Mesenteric fat pad (tissue), 1 donor: ENCODE measurements at places on chromosomes 3 and 15.

DNA sequence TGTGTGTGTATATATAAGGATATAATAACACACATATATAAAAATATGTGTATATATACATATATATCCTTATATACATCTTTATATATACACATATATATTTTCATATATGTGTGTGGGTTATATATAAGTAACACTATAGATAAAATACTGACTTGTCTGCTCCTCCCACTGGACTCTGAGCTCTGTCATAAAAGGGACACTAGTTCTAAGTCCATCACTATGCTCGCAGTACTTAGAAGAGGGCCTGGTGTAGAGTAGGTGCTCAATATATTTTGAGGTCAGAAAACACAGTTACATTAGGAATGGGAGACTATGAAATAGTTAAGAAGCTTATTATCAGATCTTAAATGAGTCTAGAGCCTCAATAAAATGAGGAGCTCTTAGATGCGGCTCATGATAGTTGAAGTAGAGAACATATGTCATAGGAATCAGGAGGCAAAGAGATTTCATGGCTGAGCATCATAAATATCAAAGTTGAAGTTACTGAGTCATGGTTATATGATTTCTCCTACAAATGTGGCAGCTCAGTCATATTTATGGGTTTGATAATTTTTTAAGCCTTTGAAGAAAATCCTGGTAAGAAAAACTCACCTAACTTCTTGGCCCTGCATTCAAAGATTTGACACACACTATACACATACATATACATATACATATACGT lies 371.2 kb upstream of the THBS1 start:
- DNase-seq = no peak

GRCh38 chr3:138803006-138803653 lies 31.6 kb downstream of the PIK3CB start:
- DNase-seq = no peak

DNA sequence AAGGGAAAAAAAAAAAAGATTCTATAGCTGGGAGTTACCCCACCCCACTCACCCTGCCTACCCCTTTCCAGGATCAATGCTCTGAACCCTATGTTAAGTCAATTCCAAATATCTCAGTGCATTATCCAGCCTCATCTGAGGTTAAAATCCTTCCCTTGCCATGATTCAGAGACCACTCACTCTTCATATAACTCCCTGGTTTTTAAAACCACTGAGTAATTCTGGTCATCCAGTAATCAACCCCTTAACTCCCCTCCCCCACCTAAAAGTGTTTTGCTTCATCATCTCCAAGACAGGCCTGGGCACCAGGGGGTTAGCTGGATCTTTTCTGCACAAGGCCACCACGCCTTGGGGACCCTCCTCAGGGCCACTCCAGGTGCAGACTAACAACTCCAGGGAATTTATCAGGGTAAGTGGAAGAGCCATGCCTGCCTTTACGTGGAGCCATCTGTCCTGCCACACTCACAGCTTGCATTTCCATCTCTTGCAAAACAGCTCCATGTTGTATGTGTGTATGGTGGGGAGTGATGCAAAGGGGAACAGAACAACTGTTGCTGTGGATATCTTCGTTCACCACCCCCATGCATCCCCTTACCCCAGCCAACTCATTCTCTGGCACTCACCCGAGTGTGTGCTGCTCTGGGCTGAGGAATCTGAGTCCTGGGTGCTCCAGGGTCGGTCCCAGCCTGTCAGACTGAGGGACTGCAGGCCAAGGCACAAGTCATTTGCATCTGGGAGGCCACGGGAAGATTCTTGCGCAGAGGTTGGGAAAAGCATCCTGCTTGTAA lies 30.7 kb upstream of the RPS17 start:
- no peak for DNase-seq

- DNase-seq = no peak
These were observed 4.1 kb upstream of the COX17 start for GRCh38 chr3:119681279-119681678.

DNA sequence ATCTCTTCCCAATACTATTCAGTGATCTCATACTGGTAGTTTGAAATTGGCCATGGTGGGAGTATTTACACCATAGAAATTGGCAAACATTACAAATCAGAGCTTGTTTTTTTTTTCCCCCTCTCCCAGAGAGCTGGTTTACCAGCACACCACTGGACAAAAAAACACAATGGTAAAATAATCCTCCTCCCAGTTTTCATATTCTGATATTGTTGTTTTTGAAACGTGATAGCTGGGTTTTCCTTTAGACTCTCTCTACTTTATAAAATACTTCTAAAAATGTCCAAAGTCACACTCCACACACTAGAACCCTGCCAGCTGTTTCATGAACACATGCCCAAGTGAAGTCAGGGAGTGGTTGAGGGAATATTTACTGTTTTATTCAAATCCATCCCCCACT lies 187.5 kb downstream of the DTWD1 start:
- DNase-seq = no peak

GRCh38 chr3:78497021-78497420 lies 1270.8 kb downstream of the ROBO1 start:
- DNase-seq = no peak

GRCh38 chr3:5072100-5072816 lies 49.8 kb upstream of the ARL8B start:
- DNase-seq = no peak

DNA sequence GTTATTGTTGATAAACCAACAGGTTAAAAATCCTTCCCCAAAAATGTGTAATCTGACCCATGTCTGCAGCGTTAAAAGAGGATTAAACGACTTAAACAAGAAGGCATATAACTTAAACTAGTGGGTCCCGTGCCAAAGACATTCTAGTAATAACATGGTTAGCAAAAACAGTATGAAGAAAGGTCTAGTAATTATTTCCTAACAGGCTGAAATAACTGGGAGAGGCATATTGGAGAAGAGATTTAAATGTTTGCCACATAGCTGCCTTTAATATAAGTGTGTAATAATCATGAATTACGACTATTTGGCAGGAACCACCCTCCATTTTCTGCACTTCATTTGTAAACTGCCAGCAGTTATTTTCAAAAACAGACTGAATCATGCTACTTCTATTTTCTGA lies 67.7 kb upstream of the CSPG5 start:
- DNase-seq = no peak

- DNase-seq = no peak
These were observed 3.7 kb downstream of the ZNF280D start for GRCh38 chr15:56729561-56729960.

DNA sequence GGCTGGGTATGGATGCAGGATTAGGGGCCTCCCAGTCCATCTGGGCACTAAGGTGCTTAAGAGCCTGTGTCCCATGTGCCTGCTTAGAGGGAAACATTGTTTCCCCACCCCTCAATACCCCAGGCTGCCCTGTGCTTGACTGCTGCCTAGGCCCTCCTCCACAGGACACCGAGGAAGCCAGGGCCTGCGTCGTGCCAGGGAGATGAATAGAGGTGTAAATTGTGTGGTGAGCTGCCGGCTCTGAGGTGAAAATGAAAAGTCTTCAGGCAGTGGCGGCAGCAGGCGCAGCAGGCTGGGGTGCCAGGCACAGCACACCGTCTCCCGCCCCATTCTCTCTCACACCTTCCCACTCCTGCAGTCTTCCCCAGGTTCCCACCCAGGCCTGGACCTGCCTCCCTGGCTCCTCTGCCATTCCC lies 13.9 kb upstream of the GRM2 start:
- DNase-seq = no peak

DNA sequence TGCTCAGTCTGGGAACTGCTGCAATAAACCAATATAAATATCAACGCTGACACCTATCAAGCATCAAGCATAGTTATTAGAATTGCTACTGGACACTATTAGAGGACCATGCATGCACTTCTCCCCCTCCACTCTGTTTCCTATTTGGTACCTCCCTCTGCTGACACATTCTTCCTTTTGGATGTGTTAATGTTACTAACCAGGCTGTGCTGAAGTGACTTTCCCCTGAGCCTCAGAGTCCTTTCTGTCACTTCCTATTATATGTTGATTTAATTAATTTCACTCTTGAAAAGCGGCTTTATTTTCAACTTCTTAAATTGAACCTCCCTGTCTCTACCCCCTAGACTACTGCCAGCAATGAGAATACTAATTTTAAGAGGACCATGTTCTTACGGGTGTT lies 379.1 kb downstream of the MCTP2 start:
- no peak for DNase-seq

GRCh38 chr3:60431599-60431958 lies 819.7 kb downstream of the FHIT start:
- DNase-seq = no peak

DNA sequence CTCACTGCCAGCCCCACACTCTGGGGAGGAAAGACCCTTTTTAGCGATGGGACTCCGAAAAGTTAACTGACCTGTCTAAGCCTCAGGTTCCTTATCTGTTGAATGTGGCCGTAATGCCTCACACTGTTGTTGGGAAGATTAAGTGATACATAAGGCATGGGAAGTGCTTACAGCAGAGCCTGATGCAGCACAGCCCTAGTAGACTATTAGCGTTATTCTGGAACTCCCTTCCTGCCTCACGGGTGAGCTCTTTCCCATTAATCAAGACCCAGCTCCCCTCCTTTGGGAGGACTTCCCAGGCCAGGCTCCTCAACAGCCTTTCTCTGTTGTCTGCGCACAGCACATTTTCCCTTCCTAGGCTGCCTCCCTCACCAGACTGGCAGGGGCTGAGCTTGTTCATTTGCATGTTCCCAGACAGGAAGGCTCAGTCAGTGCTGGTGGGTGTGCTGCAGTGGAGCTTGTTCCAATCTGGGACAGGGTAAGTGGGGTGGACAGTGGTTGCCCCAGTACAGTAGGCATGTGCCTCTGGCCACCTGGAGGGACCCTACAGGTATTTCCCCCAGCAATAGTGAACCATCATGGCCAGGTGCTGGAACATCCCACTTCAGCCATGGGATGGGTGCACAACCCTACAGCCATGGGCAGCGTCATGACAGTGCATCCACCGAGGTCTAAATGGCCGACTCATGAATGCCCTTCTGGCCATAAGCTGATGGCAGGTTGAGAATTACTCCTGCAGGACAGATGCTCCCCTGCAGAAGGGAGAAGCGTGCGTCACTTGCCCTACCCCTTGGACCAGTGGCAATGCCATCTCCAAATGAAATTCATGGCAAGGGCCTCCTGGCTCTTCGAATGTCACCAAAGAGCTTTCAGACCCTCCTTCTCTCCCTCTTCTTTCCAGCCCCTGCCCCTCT lies 5.8 kb upstream of the PSTPIP1 start:
- DNase-seq = peak; percentile 60

- no peak for DNase-seq
These were observed 290.4 kb upstream of the STT3B start for GRCh38 chr3:31242026-31242960.

- no peak for DNase-seq
These were observed 43.1 kb downstream of the BHLHE40 start for GRCh38 chr3:5022187-5022965.

DNA sequence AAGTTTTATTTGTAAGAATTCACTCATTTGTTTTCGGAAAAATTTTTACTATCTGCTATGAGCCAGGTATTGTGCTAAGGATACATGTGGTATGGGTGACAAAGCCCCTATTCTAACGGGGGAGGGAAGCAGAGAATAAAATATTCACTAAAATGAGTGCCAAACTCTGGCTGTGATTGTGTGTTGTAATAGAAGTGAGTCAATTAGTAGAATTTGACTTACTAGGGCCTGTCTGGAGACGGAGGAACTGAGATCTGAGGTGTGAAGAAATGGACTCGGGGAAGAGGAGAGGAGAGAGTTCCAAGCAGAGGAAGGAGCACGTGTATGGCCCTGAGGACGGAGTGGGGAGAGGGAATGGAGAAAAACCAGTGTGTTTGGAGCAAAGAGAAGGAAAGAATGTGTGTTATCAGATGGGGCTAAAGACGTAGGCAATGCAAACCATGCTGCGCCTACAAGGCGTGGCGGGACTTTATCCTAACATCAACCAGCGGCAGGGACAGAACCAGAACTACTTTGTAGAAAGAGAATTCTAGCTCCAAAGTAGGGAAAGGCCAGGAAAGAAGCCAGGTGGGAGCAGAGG lies 89.1 kb downstream of the OSBPL10 start:
- no peak for DNase-seq

DNA sequence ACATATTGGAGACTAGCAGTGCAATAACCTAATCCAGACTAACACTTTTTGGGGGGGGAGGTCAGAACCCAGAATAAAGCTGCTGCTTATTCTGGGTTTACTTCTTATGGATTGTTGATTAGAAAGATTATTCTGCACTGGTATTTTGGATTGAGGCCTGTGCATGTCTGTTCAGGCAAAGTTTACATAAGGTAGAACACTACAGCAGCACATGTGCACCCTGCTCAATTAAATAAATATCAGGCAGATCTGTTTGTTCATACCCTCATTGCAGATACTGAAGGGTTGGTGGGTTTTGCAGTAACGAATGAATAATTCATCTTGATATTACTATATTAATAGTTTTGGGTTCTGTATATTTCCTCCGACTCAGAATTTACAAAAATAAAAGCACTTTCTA lies 19.1 kb downstream of the ARIH1 start:
- DNase-seq = no peak

DNA sequence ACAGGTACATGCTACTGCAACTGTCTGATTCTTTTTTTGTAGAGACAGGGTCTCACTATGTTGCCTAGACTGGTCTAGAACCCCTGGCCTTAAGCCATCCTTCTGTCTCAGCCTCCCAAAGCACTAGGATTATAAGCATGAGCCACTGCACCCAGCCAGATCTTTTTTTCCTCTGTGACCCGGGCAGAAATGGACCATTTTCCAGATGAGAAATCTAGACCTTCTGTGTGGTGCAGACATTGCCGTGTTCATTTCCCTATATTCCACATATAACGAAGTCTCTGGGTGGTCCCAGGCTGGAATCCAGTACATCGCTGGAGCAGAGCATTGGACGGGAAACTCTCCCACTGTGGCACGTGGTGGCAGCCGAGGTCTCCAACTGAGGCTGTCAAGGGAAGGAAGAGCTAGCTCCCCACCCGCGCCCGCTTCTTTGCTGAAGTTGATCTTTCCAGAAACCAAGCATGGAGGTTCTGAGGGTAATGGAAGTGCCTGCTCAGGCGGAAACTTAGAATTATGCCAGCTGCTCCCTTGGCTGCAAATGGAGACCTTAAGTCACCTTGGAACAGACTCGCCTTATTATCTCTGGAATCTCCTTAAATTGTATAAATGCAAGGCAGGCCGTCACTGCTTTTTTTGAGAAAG lies 23.1 kb upstream of the TXNRD3 start:
- DNase-seq = peak; percentile 72

- no peak for DNase-seq
These were observed 55.0 kb upstream of the SOX14 start for GRCh38 chr3:137709011-137709601.

GRCh38 chr3:50466177-50466576 lies 37.3 kb downstream of the CACNA2D2 start:
- DNase-seq = no peak
